AG09319 (cell line): ENCODE measurements at places on chromosomes 6 and 20.

DNA sequence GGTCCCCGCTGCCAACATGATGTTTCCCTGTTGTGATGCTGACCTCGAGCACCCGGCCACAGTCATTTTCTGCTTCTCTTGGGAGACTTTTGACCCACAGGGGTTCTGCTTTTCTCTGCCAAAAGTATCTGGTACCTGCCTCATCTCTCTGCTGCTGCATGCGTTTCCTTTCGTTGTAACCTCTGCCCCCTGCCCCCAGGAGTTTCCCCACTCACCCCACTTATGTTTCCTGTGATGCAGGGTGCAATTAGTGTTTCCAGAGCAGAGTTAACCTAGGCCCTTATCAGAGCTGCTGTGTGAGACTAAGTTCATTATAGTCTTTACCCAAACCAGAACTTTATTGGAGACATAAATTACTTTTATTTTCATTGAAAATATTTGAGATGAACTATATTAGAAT, 65.2 kb upstream of the EDN3 start:
- no peak for DNase-seq

DNA sequence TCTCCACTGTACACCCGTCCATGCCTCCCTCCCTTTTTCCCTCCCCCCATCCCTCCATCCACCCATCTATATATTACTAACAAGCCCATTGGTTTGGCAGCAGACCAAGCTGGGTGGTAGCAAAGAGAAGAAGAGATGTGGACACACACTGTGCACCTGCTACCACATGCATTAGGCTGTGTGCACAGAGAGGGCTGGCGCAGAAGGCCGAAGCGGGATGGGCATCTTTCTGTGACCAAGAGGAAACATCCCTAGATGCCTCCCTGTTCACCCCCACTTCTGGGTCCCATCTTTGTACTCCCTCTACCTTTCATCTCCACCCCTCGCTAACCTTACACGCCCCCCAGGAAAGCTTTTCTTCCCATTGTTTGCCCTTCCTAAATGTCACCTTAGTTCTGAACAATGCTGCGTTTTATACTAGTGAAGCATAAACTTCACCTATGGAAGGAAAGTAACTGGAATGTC, 64.9 kb upstream of the AFDN start:
- DNase-seq: no peak

- no peak for DNase-seq
Measured at GRCh38 chr6:56263596-56264315, 16.4 kb upstream of the COL21A1 start.

DNA sequence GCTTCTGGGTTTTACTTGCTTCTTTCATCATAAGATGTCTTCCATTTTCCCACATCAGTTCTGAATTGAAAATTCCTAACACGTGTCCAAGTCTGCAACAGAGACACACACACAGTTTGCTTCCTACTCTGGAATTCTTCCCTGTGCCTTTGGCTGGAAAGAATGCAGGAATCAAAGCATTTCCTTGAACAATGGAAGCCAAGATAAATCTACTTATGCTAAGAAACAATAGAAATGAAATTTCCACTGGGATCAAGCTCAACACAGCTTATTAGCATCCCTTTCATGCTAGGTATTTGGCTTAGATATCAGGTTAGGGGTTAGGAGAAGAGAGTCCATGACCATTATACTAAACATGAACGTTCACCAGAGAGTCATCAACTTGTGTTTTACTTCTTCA, 101.1 kb upstream of the SCAF8 start:
- no peak for DNase-seq

GRCh38 chr6:39077882-39078594, 29.5 kb downstream of the GLP1R start:
- DNase-seq: no peak

- DNase-seq: no peak
Measured at GRCh38 chr6:160832422-160832821, 130.4 kb downstream of the PLG start.

DNA sequence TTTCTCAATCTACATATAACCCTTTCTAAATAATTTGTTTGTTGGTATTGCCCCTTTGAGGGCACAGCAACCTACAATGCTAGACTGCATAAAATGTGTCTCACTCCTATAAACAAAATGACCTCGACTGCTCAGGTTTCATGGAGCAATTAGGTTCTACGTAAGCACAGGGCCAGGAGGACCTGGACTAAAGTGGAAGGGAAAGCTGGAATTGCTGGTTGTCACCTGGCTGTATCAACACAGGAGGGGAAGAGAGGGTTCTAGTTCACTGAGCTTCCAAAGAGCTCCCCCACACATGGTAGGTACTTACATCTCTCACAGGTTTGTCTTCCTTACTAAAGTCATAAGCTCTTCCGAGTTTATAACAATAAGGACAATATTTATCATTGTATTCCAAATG, 51.0 kb downstream of the NCOA6 start:
- no peak for DNase-seq

- no peak for DNase-seq
Measured at GRCh38 chr6:36962874-36963273, 8.3 kb downstream of the PI16 start.

- DNase-seq: no peak
Measured at GRCh38 chr6:139010674-139011073, 17.9 kb upstream of the ABRACL start.

- DNase-seq: no peak
Measured at GRCh38 chr6:4649728-4650127, 126.5 kb upstream of the CDYL start.

GRCh38 chr20:33348136-33348937, 53.0 kb downstream of the CDK5RAP1 start:
- DNase-seq: no peak

DNA sequence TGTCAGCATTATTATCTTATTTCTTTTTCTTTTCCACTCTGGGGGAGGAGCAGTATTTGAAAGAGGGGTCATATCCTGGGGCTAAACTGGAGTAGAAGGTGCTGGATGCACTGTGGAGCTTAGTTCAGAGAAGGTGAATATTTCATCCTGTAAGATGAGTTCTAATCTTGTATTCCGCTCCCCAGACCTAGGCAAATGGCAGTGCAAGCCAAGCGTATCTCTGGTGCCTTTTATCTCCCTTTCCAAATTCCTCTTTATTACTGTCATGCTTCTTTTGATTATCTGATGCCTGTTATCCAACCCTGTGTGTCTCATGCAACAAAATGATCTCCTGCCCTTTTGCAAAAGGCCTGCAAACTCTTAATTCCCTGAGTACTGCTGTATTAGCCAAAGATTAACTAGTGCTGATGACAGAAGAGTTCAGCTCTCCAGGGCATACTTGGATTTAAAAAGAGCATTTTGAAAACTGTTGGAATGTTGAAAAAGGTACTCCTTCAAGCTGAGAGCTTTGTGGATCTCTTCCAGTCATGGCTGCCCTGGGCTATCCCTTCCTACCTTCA, 138.0 kb downstream of the CARMIL1 start:
- no peak for DNase-seq

DNA sequence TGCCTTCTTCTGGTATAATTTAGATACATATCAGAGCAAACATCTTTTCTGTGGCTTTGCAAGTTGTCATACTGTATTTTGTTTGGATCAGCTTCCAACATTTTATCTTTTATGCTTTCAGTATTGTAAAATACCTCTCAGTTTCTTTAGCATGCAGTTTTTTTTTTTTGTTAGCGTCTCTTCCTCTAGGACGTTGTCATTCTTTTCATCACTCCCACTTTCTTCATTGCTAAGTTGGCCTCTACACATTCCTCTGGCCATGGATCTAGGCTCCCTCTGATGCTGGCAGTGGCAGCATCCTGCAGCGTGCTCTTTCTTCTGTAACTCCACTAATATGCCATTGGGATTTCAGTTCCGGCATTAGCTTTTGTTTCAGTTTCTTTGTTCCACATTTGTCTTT, 21.7 kb downstream of the RPRD1B start:
- DNase-seq: no peak

DNA sequence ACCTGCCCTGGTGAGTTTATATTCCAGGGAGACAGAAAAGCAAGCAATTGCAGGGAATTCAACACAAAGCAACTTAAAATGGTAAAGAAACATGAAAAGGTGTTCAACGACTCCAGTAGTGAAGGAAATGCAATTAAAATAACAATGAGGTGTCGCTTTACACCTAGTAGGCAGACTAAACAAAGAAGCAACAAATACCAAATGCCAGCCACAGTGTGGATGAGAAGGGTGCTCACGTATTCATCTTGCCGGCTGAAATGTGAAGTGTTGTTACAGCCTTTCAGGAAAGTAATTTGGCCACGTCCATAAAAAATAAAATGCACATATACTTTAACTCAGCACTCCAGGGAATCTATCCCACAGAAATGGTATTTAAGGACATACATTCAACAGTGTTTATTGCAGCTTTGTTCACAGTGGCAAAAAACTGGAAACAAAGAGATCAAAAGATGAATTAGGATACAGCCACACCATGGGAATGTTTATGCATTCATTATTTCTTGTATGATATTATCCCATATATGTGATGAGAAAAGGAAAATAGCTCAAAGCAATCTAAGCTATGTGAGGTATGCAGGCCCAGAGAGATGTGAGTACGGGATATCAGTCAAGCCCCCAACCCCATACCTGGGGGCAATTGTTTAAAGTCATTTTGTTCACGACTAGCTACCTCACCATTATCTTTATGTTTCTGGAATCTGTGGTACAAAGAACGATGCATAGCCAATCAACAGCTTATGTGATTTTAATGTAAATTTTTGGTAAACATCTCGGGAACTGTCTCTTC, 266.0 kb upstream of the SOX4 start:
- DNase-seq: no peak

DNA sequence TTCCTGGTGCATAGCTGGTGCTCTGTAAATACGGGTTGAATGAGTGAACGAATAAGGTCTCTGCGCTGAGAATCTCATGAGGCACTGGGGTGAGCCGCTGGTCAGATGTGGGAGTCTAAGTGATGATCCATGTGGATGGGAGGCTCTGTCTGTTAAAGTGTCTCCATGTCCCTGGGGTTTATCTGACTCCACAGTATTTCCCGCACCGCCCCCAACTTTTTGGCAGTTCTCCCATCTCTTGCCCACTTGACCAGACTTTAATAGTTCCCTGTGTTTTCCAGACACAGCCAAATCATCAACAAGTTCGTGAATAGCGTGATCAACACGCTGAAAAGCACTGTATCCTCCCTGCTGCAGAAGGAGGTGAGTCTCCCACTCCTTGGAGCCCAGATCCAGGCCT, 9.9 kb downstream of the BPIFA2 start:
- DNase-seq: no peak
